ENCODE measurements at places on chromosomes 5 and 9.

GRCh38 chr5:112532654-112533360, 113.7 kb upstream of the EPB41L4A start:
- no peak for DNase-seq

GRCh38 chr5:86665984-86666760, 48.4 kb downstream of the COX7C start:
- no peak for DNase-seq

GRCh38 chr9:114428466-114428865, 40.7 kb upstream of the AKNA start:
- DNase-seq = no peak

DNA sequence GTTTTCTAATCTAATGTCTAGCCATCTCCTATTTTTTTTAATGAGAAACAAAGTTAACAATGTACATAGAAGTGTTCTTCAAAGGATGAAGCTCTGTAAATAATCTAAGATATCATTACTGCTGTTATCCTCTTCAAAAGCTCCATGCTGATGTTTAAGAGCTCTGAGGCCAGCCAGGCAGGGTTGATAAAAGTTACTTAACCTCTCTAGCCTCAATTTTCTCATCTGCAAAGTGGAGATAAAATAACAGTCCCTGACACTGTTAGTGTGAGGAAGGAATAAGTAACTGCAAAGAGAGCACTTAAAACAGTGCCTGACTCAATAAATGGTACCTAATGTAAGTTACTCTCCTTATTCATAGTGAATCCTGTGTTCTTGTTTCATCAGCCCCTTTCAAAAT, 60.1 kb downstream of the LHFPL2 start:
- no peak for DNase-seq

DNA sequence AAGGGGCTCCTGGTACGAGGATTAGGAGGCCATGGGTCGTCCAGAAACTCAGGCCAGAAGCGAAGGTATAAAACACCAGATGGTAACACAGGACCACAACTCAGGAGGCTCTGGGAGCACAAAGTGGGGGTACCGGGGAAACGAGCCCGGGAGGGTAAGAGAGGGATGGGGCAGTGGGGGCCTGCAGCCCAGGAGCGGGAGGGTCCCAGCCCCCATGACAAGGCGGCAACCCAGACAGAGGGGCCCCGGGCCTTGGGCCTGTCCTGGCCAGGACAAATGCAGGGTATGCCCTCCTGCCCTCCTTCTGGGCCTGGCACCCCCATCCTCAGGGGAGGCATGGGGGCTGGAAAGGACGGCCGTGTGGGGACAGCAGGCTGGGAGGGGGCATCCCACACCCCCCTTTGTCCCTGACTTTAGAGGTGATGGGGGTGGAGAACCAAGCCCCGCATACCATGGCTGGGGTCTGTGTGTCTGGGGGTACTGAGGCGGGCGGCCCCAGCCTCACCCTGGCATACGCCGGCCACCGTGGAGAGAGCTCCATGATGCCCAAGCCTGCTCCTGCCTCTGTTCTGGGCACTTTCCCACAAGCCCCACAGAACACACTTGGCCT, 47.0 kb upstream of the EXOC3 start:
- no peak for DNase-seq

- peak; percentile 31 for DNase-seq
These were observed 26.4 kb downstream of the ATP6V0E1 start for GRCh38 chr5:173010021-173010420.

DNA sequence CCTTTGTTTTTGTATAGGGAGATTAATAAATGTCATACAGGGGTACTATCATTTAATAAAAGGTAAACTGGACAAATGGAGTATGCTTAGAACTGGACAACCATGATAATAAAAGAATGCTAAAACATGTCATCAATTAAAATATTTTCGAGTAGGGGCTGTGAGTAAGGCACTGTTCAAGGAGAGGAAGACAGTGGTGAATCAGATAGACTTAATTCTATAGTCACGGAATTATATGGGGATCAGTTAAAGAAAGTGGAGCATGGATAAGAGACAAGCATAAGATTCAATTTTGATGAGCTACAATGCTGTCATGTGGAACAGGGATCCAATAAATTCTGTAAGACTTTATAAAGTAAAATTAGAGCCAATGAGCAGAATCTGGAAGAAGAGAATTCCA, 104.5 kb downstream of the HMHB1 start:
- DNase-seq = no peak

DNA sequence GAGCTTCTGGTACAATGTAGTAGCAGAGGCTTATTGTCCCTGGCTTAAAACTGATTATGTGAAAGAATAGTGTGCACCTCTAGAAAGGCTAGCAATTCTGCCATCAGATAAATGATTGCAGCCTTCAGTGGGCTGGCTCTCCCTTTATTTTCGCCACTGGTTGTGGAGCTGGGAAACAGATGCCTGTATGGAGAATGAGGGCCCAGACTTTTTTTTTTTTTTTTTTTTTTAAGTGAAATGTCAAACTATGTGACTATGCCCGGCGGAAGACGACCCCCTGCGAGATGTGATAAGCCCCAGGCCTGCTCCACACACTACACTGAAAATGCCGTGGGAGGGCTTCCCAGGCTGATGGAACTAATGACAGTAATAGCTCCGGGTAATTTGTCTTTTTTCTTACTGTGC, 28.7 kb downstream of the ISL1 start:
- no peak for DNase-seq
